ENCODE measurements at places on chromosomes 5 and 9. TPM values are rescaled to one million over a fixed set of nuclear protein-coding genes. Genes with fewer than 3 reads are reported as not detected.

Gene CSF1R
- total RNA-seq = 0.36 TPM

Gene IL3
- total RNA-seq = not detected

GRCh38 chr9:84339503-84339902 lies 1.1 kb downstream of the SLC28A3 start:
- H3K27ac ChIP-seq = no peak overlapping the region
- no peaks in the 10 kb centered on the region for H3K27me3 ChIP-seq
- no peaks in the 10 kb centered on the region for H3K4me1 ChIP-seq
- no peak for DNase-seq
- no peaks in the 10 kb centered on the region for H3K36me3 ChIP-seq

Gene NUTM2G
- not detected for total RNA-seq

DNA sequence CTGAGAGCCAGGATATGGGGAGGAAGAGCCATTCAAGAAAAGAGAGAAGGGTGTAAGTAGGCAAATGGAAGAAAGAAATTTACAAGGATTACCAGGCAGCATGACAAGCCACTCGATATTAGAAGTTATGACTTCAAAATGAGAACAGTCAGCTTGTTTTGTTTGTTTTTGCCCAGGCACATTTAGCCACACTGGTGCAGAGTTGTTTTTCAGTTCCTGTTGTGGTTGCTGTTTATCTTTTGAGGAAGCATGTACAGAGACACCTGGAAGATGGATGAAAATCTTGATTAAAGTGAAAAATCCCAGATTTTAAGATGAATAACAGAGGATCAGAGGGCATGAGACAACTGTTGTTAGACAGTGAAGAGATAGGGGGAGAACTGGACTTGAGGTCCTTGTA lies 199.1 kb downstream of the MTRR start:
- H3K27me3 ChIP-seq = no peaks in the 10 kb centered on the region
- H3K36me3 ChIP-seq = no peaks in the 10 kb centered on the region
- no peak for DNase-seq
- H3K4me1 ChIP-seq = no peaks in the 10 kb centered on the region
- no peak overlapping the region for H3K4me3 ChIP-seq
- no peak overlapping the region for H3K27ac ChIP-seq

DNA sequence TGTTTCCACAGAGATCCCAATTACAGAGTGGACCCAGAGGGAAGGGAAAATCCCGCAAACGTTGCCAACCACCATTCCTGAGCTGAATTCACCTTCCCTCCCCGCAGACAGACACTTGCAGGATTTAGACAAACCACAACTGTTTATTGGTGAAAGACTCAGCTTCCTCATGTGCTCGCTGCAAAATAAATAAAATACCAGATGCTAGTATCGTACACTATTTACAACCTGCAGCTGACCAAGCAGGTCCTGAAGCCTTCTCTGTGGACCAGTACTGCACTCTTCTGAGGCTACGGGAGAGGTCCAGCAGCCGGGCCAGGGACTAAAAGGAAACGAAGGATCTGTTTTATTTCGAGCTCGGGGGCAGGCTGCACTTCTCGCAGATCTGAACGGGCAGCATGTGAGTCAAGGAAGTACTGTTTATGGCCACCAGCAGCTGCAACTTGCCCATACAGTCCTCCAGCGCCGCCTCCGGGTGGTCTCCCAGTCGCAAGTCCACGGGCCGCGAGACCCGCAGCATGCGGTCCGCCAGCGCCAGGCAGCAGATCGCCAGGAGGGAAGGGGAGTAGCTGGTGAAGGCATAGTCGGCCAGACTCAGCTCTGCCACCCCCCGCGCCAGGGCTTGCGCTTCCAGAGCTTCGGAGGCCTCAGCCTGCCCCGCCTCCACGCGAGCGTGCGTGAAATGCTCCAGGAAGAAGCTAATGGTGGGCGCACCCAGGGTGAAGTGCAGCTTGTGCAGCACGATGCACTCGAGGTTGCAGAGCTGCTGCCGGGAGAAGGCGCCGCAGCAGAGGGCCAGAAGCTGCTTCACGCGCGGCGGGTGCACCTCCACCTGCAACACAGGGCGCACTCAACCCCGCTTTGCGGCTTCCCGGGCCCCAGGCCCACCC lies 2.1 kb downstream of the CCNO start:
- H3K4me3 ChIP-seq = peak overlapping the region; percentile 17
- no peak for DNase-seq
- peaks cover 89% of the 10 kb centered on the region for H3K27me3 ChIP-seq
- H3K36me3 ChIP-seq = no peaks in the 10 kb centered on the region

GRCh38 chr5:135428586-135428985 lies 18.6 kb downstream of the DCANP1 start:
- H3K4me3 ChIP-seq = no peak overlapping the region
- DNase-seq = no peak
- no peaks in the 10 kb centered on the region for H3K36me3 ChIP-seq
- no peak overlapping the region for H3K27ac ChIP-seq

DNA sequence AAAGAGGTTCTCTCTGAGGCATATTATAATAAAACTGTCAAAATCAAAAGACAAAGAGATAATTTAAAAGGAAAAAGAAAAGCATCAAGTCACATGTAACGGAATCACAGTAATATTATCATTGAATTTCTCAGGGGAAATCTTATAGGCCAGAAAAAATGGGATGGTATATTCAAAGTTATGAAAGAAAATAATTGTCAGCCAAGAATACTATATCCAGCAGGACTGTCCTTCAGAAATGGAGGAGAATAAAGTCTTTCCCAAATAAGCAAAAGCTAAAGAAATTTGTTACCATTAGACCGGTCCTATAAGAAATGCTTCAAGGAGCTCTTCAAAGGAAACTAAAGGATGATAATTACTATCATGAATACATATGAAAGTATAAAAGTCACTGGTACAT lies 342.0 kb upstream of the GRAMD2B start:
- no peak overlapping the region for H3K27ac ChIP-seq
- no peaks in the 10 kb centered on the region for H3K4me1 ChIP-seq
- H3K4me3 ChIP-seq = no peak overlapping the region
- DNase-seq = no peak
- no peaks in the 10 kb centered on the region for H3K27me3 ChIP-seq

DNA sequence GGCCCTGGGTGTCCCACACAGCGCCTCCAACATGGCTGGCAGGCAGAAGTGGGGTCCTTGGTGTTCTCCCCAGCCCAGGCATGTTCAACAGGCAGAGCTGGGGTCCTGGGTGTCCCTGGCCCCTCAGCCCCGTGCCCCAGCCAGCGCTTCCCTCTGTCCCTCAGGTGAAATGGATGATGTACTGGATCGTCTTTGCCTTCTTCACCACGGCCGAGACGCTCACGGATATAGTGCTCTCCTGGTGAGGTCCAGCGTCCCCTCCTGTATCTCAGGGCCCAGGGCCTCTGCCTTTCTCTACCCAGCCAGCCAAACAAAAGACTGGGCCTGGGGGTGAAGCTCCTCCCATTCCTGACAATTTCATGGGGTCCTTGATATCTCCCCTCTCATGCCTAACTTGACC lies 2.4 kb downstream of the REEP2 start:
- H3K4me3 ChIP-seq = no peak overlapping the region
- H3K27ac ChIP-seq = no peak overlapping the region
- no peak for DNase-seq

GRCh38 chr5:167143716-167144115 lies 1147.7 kb upstream of the WWC1 start:
- H3K4me3 ChIP-seq = no peak overlapping the region
- H3K36me3 ChIP-seq = no peaks in the 10 kb centered on the region
- H3K27ac ChIP-seq = no peak overlapping the region
- no peaks in the 10 kb centered on the region for H3K4me1 ChIP-seq

Gene ATG10
- 3.9 TPM for total RNA-seq

- no peak within 1 kb of the TSS for H3K27ac ChIP-seq
- no peak within 1 kb of the TSS for H3K4me3 ChIP-seq
- peaks cover 43% of the 10 kb centered on the region for H3K27me3 ChIP-seq
- no peaks in the 10 kb centered on the region for H3K36me3 ChIP-seq
These were observed at the start of gene PTGES for GRCh38 chr9:129752900-129753729. TSS of gene PTGES (minus strand) at chr9:129753042. CDS start at chr9:129753012, 30 bp downstream.

DNA sequence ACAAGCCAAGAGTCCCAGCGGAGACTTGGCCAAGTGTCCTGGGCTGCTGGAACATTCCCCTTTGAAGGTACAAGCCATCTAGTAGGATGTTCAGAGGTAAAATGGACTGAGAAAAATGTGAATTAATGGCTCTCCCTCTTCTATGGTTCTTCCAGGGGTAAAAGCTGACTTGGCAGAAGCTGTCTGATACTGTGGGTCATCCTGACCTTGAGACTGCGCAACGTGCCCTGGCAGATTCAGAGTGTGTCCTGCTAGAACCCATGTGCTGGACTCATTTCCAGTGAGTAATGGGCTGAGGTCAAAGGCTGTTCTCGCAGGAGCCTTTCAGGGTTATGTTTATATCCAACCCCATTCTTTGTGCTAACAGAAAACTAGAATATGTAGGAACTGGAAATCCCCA lies 423.0 kb upstream of the CD180 start:
- no peak overlapping the region for H3K4me3 ChIP-seq
- DNase-seq = no peak
- H3K27me3 ChIP-seq = no peaks in the 10 kb centered on the region
- H3K4me1 ChIP-seq = no peaks in the 10 kb centered on the region
- H3K27ac ChIP-seq = no peak overlapping the region
- H3K36me3 ChIP-seq = no peaks in the 10 kb centered on the region

Gene PCDHGB1
- total RNA-seq = not detected

- DNase-seq = no peak
- no peak overlapping the region for H3K27ac ChIP-seq
- H3K4me3 ChIP-seq = no peak overlapping the region
These were observed 195.9 kb downstream of the SGCD start for GRCh38 chr5:156522651-156523529.

DNA sequence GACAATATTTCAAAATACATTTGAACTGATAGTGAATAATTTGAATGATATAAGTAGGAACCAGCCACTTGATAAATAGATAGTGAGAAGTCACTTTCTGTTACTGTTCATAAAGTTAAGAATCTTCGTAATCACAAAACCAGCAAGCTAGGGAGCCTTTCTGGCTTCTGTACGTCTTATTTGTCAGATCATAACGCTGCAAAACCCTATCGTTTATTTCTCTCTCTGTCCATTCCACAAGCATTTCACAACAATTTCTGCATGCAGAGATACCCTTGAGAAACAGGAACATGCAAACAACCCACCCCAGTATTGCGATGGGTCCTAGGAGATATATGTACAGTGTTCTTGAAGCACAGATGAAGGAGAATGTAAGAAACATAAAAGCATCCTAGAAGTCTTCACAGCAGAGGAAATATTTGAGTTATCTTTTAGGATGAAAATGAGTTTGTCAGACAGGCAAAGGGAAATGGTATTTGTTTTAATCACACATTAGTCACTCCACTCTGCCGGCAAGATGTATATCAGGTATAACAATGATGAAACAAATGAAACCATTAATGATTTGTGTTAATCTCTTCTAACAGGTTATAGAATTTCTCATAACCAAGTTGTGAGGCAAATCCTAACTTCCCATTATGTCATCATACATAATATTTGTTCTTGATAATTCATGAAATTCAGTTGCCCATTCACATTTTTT lies 668.7 kb upstream of the FTMT start:
- H3K4me3 ChIP-seq = no peak overlapping the region
- no peak overlapping the region for H3K27ac ChIP-seq
- no peaks in the 10 kb centered on the region for H3K27me3 ChIP-seq

Gene IFNB1
- total RNA-seq = not detected

GRCh38 chr9:127664324-127664677 lies 42.5 kb upstream of the CFAP157 start:
- H3K4me3 ChIP-seq = no peak overlapping the region
- H3K36me3 ChIP-seq = no peaks in the 10 kb centered on the region
- H3K4me1 ChIP-seq = no peaks in the 10 kb centered on the region
- no peaks in the 10 kb centered on the region for H3K27me3 ChIP-seq

Data from T-cell (primary cell).